Osteoblast (primary cell): ENCODE measurements at places on chromosomes 2 and 18. TPM values are rescaled to one million over a fixed set of nuclear protein-coding genes. Genes with fewer than 3 reads are reported as not detected.

The TUBA3E gene
- not detected in 2 replicates for total RNA-seq

GRCh38 chr2:134041877-134042276 is 212.0 kb upstream of the MGAT5 start:
- DNase-seq = no peak

- DNase-seq = peak; percentile 30
Observed at GRCh38 chr2:128685841-128686496, 367.3 kb upstream of the HS6ST1 start.

DNA sequence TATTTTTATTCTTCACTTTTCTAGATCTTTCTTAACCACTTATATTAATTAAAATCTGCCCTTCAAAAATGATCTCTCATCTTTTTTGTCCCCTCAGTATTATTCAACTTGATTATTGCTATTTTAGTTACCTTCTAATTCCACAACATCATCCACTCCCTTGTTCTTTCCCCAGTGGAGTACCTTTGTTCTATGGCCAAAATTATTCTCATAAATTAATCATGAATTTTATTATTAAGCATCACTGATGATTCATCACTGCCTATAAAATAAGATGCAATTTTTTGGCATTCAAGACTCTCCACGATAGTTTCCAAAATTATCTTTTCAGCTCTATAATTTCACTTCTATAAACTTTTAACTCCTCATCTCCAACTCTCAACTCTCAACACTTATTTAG is 505.7 kb downstream of the SPAG16 start:
- DNase-seq = no peak

The STPG4 gene
- 0.59 and 0.72 TPM in 2 replicates for total RNA-seq

DNA sequence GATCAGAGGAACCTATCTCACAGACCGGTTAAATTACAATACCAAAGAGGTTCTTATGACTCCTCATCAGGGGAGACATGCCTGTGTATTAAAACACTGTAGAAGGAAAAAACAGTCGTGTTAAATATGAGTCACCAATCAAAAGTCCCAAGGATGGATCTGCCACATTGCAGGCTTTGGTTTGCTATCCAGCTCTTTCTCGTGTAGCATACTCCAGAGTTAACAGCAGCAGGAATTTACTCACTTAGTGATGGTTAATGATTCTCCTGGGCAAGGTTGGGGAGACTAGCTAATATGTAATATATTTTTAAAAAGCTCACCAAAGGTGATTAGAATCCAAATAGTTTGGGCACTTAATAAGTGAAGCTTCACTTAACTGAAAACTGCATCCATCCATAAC is 109.7 kb downstream of the MBD5 start:
- no peak for DNase-seq

DNA sequence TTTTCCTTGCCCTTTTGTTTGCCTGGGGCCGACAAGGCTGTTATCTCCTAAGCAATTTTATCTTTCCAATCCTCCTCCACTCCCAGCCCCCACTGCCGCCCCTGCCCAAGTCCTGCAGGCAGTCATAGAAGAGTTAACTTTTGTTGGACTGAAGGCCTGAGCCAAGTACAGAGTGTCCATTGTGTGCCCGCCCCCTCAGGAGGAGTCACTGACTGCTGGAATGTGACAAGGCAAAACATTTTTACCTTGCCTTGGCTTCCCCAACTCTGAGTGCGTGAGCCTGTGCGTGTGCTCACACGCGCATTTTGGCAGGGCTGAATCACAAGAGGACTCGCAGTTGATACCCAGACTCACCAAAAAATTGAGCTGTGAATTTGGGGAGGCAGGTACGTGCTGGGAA is 16.2 kb downstream of the SETBP1 start:
- peak; percentile 85 for DNase-seq

The EPB41L3 gene
- 0.72 and 0.88 TPM in 2 replicates for total RNA-seq

The RTKN gene
- total RNA-seq = 14.1 and 16.2 TPM in 2 replicates

GRCh38 chr18:48851599-48851960 is 99.2 kb downstream of the SMAD7 start:
- DNase-seq = peak; percentile 52

The SERPINB13 gene
- under 0.01 TPM in 1 of 2 replicates, not detected in the other for total RNA-seq

The CHRND gene
- not detected in 2 replicates for total RNA-seq

- DNase-seq = no peak
Observed at GRCh38 chr18:70536370-70537062, 247.7 kb downstream of the SOCS6 start.

DNA sequence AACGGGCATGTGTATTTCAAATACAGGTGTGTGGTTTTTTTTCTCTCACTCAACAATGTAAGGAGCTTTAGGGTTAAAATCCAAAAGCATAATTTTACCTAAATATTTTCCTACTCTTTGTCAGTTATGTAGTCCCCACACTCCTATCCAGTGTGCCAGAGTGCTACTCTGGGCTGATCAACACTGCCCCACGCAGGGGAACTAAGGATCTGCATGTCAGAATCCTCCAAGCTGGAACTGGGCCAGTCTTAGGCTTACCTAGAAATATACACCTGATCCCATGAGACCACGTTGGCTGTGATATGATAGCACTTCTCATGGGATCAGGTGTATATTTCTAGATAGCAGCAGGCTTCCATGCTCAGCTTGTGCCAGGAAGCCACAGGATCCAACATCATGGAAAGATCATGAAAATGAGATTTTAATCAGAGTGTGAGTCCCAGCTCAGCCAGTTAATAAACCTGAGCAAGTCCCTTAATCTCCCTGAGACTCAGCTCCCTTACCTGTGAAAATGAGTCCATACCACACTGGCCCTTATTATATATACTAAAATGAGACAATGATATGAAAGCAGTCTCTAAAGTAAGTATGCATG is 29.7 kb downstream of the CCDC141 start:
- no peak for DNase-seq

The DNAJC5G gene
- total RNA-seq = not detected in 2 replicates

DNA sequence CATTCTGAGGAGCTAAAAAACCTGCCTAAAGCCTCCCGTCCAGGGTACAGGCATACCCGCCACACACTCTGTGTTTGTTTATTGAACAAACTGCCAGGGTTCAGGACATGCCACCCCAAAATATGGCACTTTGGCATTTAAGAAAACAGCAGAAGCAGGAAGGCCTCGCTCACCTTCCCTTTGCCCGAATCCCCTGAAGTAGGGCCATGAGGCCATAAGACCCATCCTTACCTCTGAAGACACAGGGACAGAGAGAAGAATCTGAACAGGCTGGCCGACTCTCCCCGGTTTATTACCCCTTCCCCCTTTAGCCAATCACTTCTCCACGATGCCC is 1.7 kb upstream of the NEURL3 start:
- no peak for DNase-seq

DNA sequence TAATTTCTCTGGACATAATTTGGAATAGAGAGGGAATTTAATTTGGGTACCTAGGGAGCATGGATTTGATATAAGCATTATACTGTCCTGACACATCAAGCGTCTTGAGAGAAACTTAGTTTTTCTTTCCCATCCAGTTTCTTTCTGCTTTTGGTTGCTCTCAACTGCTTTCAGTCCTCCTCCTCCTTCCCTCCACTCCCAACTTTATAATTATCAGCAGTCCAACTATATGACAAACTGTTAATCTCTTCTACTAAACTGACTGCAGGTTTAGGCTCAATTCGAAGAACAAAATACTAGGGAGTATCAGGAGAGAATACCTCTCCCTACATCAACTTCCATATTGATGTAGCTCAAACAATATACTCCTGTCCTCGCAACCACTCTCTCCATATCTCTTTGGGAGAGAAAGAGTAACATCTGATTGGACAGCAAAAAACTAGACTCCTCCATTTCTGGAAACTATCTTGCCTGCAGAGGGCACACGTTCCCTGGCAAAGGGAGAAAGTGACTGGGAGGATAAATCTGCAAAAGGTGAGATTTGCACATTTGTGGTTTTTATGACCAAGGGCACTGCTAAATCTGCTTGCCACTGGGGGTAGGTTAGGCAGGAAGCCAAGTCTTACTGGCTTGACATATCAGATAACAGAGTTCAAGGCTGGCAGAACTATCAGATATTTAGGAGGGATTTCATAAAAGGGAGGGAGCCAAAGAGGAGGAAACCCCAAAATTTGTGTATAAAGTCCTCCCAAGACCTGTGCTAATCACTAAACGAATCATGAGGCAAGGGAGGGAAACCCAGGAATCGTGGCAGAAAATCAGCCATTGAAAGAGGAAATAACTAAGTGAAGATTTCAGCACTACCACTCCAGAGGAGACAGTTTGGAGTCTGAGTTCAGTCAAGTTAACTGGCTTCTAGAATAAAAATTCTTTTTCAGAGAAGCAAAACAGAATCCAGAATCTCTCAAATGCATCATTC is 40.0 kb downstream of the ICA1L start:
- DNase-seq = peak; percentile 72

GRCh38 chr2:8278709-8279354 is 403.0 kb upstream of the ID2 start:
- DNase-seq = no peak

DNA sequence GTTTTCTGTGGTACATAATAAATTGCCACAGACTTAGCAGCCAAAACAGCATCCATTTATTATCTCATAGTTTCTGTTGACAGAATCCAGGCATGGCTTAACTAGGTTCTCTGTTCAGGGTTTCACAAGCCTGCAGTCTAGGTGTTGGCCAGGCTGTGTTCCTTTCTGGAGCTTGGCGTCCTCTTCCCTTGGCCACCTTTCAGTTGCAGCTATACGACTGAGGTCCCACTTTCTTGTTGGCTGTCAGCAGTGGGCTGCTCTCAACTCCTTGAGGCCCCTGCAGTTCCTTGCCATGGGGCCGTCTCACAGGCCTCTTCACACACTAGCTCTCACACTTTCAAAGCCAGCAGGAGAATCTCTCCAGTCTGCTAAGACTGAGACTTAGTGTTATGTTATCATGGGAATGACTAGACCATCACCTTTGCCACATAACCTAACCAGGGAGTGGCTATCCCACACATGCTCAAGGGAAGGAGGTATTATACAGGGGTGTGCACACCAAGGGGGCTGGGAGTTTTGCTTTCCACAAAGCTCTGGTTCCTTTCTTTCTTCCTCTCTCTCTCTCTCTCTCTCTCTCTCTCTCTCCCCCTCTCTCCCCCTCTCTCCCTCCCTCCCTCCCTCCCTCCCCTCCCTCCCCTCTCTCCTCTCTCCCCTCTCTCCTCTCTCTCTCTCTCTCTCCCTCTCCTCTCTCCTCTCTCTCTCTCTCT is 15.8 kb downstream of the RIOK3 start:
- DNase-seq = no peak

The GPBAR1 gene
- total RNA-seq = 0.36 TPM in 1 of 2 replicates, not detected in the other

GRCh38 chr2:159362816-159363251 is 76.3 kb upstream of the WDSUB1 start:
- DNase-seq = peak; percentile 25

DNA sequence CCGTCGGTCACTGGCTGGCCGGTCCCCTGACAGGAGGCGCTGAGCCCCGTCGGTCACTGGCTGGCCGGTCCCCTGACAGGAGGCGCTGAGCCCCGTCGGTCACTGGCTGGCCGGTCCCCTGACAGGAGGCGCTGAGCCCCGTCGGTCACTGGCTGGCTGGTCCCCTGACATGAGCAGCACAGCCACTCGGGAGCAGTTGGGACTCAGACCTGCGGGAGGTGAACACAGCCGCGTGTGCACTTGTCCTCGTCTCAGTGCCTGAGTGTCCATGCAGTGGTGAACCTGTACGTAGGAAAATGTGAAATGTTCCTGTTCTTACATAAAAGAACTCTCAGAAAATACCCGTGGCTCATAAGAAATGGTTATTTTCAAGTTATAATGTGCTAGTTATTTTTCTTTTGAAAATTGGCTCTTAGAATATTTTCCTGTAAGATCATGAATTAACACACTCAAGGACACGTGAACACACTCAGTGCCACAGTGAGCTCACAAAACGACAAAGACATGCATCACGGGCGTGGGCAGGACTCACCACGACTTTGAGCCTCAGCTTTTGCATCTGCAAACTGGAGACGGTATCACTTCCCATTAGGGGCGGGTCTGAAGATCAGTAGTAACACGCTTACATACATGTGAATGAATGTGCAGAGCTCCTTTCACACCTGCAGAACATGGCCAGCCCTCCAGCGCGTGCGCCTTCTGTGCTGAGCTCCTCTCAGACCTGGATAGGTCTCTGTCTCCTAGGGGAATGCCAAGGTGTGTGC is 21.1 kb upstream of the NFATC1 start:
- DNase-seq = peak; percentile 79
